Stimulated activated naive B cell treated with anti-CD40 and anti-IgM and Interleukin-4, amounts not matched to agents 10 μg/mL and 1 μg/mL and 100 μg/mL, for 72 hours (primary cell): ENCODE measurements at places on chromosomes 11 and 22.

DNA sequence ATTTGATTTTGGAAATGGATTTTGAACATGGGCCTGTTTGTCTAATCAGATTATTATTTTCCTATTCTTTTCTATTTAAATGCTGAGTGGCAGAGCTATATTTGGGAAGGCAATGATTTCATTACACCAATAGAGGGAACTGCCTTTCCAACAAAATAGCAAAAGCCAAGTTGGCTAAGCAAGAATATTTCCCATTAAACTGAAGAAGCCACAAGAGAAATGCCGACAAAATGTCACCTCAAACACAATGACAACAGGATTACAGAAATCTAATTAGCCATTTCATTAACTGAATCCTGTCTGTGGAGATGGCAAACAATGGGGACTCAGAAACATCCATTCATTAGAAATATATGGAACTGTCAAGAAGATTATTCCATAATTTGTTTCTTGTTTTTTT lies 1593.1 kb upstream of the RAG2 start:
- DNase-seq, result no peak

- no peak for DNase-seq
Observed at GRCh38 chr11:2264366-2265053, 5.9 kb downstream of the ASCL2 start.

DNA sequence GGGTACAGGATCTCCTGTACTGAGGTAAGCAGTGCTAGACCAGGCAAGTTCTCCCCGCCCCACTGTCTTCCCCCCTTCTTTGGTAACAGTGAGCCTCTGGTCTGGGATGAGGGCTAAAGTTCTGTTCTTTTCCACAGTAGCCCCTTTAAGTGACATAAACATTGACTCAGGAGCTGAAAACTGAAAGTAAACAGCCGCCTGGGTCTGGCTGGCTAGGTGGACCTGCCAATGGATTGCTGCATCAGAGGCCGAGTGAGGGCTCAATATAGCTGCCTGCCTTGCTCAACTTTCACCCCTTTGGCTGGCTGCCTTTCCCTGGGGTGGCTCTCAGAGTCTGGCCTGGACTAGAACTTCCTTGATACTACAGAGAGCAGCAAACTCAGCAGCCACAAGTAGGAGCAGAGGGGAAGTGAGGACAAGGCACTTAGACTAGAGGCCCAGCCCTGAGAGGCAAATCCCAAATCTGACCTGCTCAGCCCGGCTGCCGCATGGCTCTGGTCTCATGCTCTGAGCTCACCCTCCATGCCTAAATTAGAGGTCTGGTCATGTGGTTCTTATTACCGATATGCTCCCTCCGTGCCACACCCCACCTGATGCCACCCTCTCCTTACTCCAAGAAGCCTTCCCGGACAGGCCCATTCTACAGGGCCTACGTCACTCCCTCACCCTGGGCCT lies 9.6 kb upstream of the UCP3 start:
- DNase-seq, result no peak

- DNase-seq, result no peak
Observed at GRCh38 chr11:66922551-66922950, 35.6 kb downstream of the PC start.

- no peak for DNase-seq
Observed at GRCh38 chr11:108854346-108854745, 189.5 kb downstream of the DDX10 start.

DNA sequence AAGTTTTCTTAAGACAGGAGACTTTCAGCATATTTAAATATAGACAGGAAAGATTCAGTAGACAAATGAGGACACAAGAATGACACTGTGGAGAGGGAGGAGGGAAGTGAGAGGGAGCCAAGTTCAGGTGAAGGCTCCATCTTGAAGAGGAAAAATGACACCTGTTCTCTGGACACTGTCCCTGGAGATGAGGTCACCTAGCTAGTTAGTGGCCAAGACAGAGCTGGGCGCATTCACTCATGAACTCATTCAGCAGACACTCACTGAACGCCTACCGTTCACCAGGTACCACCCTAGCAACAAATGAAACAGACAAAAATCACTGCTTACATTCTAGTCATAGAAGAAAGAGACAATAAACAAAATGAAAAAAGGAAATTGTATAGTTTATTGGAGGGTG lies 103.3 kb upstream of the PARVA start:
- no peak for DNase-seq
